ENCODE measurements at places on chromosomes 7 and 10. TPM values are rescaled to one million over a fixed set of nuclear protein-coding genes. Genes with fewer than 3 reads are reported as not detected.

SPDYE16 gene
- total RNA-seq, result not detected

COL13A1 gene
- total RNA-seq, result 7.1 TPM

GALNT17 gene
- total RNA-seq, result 65.6 TPM

TFEC gene
- not detected for total RNA-seq

EEPD1 gene
- total RNA-seq, result 12.4 TPM

SLC13A1 gene
- total RNA-seq, result not detected

ERVW-1 gene
- total RNA-seq, result not detected

CACNA2D1 gene
- 33.7 TPM for total RNA-seq

CCL26 gene
- 6.2 TPM for total RNA-seq

PRKG1 gene
- 18.2 TPM for total RNA-seq

MARVELD1 gene
- total RNA-seq, result 23.7 TPM

BMPER gene
- 1.4 TPM for total RNA-seq

PALD1 gene
- total RNA-seq, result 48.7 TPM

CYP26C1 gene
- not detected for total RNA-seq

PAPOLB gene
- 0.42 TPM for total RNA-seq

SPDYE18 gene
- not detected for total RNA-seq

RBP4 gene
- total RNA-seq, result 0.23 TPM

ACSM6 gene
- not detected for total RNA-seq

HOXA3 gene
- not detected for total RNA-seq

AKR1C4 gene
- total RNA-seq, result not detected

MMD2 gene
- total RNA-seq, result 0.38 TPM

TCAF1 gene
- 31.3 TPM for total RNA-seq

LIPM gene
- not detected for total RNA-seq

DLG5 gene
- 66.6 TPM for total RNA-seq

RASSF4 gene
- 12.4 TPM for total RNA-seq

STARD3NL gene
- 54.3 TPM for total RNA-seq

PPP1R17 gene
- total RNA-seq, result 0.52 TPM

CYP2E1 gene
- 2.2 TPM for total RNA-seq

LRGUK gene
- 7.1 TPM for total RNA-seq

TDRD1 gene
- 1.7 TPM for total RNA-seq

ITPRID1 gene
- 0.45 TPM for total RNA-seq

BTBD16 gene
- not detected for total RNA-seq

CALML3 gene
- not detected for total RNA-seq

HHEX gene
- 0.39 TPM for total RNA-seq

KLF14 gene
- not detected for total RNA-seq

SHTN1 gene
- 6.7 TPM for total RNA-seq

CHST15 gene
- 11.2 TPM for total RNA-seq

LGI1 gene
- 0.28 TPM for total RNA-seq

ZNF467 gene
- total RNA-seq, result 0.19 TPM

OR2A25 gene
- not detected for total RNA-seq

CBX3 gene
- total RNA-seq, result 272 TPM

SPAM1 gene
- total RNA-seq, result not detected

CRPPA gene
- total RNA-seq, result 0.45 TPM

TUBAL3 gene
- not detected for total RNA-seq

UBE2D4 gene
- total RNA-seq, result 8.4 TPM

WEE2 gene
- total RNA-seq, result 0.16 TPM
